Parietal lobe (tissue), 2 donors: ENCODE measurements at places on chromosomes 16 and 17. TPM values are rescaled to one million over a fixed set of nuclear protein-coding genes. Genes with fewer than 3 reads are reported as not detected.

The SLC52A1 gene
- total RNA-seq = not detected

The SLFN13 gene
- 0.94 TPM for total RNA-seq

The NLRC3 gene
- total RNA-seq = 0.94 TPM

The SP6 gene
- total RNA-seq = not detected

The PRSS36 gene
- total RNA-seq = 0.31 TPM

The TP53TG3C gene
- not detected for total RNA-seq
